ENCODE measurements at places on chromosomes 4 and X. TPM values are rescaled to one million over a fixed set of nuclear protein-coding genes. Genes with fewer than 3 reads are reported as not detected.

- DNase-seq, result no peak
Observed at GRCh38 chr4:20992002-20992401, 291.7 kb downstream of the PACRGL start.

The PPP1R2C gene
- not detected for total RNA-seq

DNA sequence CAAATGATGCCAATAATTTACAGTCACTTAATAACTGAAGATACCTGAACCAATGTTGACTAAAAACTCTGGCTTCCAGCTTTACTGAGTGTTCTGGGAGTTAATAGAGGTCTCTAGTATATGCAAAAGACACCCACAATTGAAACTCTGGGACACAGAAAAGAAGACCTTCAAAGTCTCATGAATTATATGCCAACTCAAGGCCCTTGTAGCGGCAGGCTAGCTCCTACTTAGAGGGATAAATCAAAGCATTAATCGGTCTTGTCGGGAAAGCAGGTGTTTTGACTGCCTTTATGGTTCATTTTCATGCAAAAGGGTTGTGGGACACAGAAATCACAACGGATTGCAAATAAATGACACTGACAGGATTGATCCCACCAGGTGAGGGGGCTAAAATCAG, 55.9 kb downstream of the PCDH18 start:
- DNase-seq, result no peak

DNA sequence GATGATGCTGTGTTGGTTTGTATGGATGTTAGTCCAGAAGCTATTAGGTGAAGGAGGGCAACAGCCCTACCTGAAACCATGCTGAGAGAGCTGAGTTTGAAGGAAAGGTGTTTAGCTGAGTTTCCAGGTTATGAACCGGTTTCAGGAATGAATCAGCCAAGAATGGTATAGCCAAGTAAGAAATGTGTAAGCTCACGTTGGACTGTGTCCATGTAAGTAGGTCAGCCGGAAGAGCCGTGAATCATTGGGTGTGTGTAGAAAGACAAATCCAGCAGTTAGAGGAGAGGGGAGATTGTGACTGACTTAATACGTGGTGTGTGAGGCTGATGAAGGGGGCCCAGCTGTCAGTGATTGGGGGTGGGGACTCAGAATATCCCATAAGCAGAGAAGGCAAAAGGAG, 77.2 kb upstream of the SPIN4 start:
- no peak for DNase-seq

DNA sequence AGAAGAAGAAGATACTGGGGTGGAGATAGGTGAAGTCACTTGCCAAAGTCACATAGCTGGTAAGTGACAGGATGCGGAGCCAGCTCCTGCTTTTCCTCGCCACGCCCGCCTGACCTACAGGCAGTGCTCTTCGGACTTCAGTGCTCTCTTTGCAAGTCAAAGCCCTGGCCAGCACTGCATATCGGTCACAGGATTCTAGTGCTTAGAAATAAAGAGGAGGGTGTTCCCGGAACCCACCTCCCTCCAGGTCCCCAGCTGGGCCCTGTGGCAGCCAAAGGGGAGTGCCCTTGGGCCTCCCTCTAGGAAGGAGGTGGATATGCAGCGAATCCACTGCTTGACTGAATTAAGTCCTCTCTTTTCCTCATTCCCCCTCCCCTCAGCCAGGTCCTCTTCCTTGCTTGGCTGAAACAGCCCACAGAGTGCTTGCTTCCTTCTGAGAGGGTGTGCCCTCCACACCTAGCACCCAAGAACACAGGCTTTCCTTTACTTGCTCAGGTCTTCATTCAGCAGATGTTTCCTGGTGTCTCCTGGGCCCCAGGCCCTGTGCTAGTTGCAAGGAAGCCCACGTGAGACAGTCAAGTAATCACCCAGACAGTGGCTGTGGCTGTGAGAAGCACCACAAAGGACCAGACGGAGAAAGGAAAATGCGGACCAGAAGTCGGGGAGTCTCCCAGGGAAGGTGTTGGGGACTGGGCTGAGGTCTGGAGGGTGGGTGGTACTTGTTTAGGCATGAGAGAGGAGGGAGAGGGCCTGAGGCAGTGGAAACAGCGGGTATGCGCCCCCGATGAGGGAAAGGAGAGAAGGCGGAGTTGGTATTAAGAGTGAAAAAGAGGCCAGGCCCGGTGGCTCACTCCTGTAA, 14.0 kb upstream of the HMGB3 start:
- no peak for DNase-seq

- DNase-seq, result no peak
Observed at GRCh38 chr4:94650690-94651089, 107.1 kb upstream of the BMPR1B start.

The COL4A5 gene
- total RNA-seq, result not detected

DNA sequence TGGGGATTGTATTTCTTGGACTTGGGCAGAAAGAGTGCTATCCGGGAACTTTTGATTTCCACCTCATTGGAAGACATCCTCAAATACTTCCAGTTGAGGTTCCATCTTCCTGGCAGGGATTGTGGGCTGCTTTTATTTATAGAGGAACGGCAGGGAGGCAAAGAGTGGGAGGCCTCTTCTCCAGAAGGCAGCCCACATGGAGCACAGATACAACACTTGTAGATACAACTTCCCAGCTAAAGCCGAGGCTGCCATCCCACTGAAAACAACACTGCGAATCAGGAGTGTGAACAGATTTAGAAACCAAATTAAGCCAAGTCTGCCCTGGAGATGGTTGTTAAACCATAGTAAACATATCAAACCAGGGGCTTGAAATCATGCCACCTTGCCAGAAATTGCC, 212.8 kb upstream of the PPARGC1A start:
- no peak for DNase-seq

The ZNF732 gene
- not detected for total RNA-seq

DNA sequence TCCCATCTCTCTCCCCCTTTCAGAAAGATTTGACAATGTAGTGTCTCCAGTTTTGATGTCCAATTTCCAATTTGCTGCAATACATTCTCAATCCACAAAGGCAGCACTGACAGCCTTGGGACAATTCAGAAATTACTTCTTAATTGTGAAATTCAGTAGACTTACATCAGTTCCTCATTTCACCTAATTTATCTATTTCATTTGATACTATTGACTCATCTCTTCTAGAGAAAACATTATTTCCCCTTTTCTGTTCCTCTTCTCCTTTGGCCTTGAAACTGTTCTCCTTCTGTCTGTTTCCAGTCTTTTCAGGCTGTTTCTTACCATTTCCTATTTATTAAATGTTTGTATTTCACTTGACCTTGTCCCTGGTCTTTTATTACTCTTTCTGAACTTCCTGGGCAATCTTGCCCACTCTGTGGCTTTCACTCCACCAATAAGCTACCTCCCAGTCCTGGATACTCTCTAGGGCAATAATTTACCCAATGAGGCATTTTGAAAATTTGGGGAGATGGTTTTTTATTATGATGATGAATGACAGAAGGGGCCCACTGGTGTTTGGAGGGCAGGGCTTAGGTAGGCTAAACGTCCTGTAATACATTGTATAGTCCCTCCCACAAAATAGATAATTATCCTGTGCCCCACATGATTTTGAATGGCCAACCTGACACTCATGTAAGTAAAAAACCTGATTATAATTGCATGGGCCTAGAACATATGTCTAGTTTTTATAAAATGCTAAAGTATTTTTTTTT, 498.0 kb upstream of the BOD1L1 start:
- no peak for DNase-seq

- DNase-seq, result no peak
Observed at GRCh38 chr4:121898150-121898549, 27.9 kb upstream of the BBS7 start.

The SULT1E1 gene
- total RNA-seq, result not detected

- DNase-seq, result no peak
Observed at GRCh38 chrX:45566456-45566855, 365.8 kb upstream of the DIPK2B start.

The IL1RAPL2 gene
- not detected for total RNA-seq
